ENCODE measurements at places on chromosomes 5 and 9.

DNA sequence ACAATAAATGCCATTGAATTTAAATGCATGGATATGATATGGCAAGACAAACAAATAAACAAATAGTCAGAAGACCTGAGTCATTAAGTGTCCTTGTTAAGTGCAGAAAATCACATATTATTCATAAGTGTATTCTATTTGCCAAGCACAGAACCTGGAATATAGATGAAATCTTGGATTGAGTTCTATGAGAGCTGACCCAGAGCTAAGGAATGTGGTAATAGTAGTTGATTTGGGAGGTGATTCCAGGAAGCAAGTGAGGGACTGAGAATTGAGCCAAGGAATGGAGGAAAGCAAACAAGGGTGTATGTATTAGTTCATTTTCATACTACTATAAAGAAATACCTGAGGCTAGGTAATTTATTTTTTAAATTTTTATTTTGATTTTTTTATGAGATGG is 208.9 kb downstream of the TRIM32 start:
- no peak for DNase-seq

DNA sequence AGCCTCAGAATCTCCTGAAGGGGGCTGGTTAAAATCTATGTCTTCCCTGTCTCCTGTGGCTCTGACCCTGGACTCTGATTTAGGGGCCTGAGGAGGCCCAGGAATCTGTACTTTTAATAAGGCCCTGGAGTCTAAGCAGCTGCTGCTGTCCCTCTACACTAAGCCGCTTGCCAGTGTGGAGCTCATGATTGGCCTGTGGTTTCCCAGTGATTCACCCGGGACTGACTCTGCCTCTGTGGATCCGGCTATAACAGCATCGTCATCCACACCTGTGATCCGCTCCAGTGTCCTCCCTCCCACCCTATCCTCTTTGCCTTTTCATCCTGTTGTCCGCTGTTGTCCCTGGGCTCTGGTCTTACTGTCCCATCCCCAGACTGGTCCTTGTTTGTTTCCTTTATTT is 3.7 kb downstream of the SLC31A2 start:
- no peak for DNase-seq

DNA sequence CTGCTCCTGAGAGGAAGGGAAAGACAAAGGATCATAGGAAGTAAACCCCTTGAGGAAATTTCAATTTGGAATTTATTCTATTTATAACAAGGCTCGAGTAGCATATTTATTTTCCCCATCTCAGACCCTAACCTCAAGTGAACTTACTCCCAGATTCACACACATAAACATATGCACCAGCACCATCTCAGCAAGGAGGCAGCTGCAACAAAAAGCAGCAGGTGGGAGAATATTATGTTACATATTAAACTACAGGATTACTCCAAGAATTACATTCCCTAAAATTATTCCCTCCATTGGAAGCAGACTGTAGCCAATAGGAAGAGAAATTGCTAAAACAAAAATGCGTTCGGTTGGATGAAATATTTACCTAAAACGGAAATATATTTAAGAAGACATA is 108.4 kb upstream of the PRSS3 start:
- no peak for DNase-seq

DNA sequence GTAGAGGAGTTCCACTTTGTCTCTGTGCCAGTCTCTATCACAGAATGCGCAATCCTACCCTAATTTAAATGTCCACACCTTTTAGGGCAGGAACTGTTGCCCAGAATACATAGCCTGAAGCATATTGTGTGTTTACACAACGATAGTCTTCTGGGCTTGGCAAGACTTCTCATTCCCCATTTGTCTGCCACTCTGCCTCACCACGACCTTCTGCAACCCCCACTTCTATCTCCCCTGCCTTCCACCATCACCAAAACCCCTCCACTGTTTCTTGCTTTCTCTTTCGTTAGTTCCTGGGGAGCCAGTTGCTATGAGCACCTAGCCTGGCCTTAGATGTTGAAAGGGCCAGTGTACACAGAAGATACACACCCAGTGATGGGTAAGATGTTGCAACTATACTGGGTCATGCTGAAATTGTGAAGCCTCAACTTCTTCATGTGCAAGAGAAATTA is 883 bp upstream of the RNF145 start:
- no peak for DNase-seq
